ENCODE measurements at places on chromosomes 16 and 17.

GRCh38 chr16:68041783-68042182 lies 18.7 kb downstream of the DUS2 start:
- DNase-seq, result no peak

GRCh38 chr17:49575679-49576087 lies at the start of gene NXPH3:
Gene NXPH3 (plus strand): TSS chr17:49575871. CDS start chr17:49576220, 349 bp downstream.
- peak; percentile 77 for DNase-seq

- no peak for DNase-seq
Observed at GRCh38 chr16:53417011-53417410, 17.3 kb upstream of the RBL2 start.

GRCh38 chr17:57553991-57554825 lies 190.9 kb downstream of the CCDC182 start:
- DNase-seq, result no peak

DNA sequence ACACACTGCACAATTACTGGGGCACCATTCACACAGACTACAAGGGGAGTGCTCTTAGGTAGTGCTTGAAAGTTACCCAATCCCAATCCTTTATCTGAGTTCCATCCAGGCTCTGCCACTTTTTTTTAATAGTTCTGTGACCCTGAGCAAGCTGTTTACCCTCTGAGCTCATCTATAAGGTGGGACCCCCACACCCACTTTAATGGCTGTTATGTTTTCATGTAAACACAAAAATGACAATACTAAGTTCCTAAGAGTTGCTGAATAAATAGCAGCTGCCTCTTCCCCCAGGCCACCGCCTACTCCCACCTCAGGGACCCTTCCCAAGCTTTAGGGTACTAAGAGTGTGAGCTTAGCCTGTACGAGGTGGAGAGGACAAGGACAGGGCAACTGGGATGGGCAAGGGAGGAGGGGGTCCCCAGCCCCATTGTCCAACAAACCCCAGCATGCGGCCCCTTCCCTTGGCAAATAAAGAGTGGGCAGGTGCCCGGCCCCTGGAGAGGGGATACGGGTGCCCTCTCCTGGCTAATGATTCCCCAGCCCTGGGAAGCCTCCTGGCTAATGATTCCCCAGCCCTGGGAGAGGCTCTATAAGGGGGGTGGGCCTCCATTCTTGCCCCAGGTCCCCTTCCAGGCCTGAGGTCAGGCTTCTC lies 14.6 kb downstream of the SLC13A2 start:
- no peak for DNase-seq

- DNase-seq, result peak; percentile 74
Observed at GRCh38 chr17:82212331-82213250, at the start of gene CCDC57. Gene CCDC57 (minus strand): TSS chr17:82212842. CDS start chr17:82201944, 10,898 bp downstream.

- DNase-seq, result no peak
Observed at GRCh38 chr17:79835953-79836509, 3.2 kb downstream of the CBX4 start.

DNA sequence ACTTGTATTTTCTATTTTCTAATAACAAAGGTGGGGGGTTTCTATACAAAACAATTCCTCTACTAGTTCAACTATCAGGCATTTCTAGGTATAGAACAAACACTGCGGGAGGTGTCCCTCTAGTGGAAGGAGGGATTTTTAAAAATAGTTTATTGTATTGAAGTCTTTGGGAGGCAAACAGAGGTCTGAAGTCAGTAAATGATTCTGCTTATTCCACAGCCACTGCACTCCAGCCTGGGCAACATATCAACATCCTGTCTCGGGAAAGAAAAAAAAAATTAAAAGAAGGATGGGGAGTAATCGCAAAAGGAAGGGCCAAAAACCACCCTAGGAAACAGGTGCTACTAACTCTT lies 648 bp upstream of the ERCC4 start:
- no peak for DNase-seq

DNA sequence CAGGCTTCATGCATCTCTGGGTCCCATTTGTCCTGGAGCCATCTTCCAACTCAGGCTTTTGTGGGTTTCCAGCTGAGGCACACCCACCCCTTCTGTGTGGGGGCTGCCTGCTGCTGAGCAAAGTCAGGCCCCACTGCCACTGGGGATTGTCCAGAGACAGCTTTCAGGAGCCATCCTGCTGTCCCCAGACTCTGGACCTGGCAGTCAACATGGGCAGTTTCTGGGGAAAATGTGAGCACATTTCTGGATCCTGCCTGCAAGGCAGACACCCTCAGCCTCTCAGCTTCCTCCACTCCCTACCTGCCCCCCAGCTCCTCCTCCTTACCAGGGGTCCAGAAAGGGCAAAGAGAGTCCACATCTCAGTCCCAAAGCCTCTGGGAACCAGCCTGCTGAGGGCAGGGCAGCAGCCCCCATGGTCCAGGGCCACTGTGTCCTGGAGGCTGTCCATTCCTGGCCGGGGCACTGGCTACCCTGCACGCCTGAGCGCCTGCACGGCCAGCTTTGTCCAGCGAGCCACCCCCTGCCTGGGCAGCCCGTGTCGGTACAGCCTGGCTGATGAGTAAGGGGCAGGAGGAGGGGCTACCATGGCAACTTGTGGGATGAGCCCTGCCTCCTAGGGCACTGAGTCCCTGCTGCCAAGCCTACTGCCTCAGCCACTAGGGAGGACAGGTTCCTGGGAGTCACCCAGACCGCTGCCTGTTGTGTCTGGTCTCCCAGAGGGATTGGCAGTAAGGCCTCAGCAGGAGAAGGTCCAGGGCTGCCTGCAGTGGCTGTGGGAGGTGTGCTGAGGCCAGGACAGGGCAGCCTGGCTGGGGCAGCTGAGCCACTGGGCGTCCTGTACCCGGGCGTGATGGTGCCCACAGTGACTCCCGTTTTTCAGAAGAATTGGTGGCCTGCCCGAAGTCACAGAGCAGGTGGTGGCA lies at the start of gene SLC47A2:
Gene SLC47A2, minus strand, starts transcription at position 477 of the 923 bp plus-strand sequence. Its CDS starts 29 bp downstream, at position 448.
- no peak for DNase-seq

DNA sequence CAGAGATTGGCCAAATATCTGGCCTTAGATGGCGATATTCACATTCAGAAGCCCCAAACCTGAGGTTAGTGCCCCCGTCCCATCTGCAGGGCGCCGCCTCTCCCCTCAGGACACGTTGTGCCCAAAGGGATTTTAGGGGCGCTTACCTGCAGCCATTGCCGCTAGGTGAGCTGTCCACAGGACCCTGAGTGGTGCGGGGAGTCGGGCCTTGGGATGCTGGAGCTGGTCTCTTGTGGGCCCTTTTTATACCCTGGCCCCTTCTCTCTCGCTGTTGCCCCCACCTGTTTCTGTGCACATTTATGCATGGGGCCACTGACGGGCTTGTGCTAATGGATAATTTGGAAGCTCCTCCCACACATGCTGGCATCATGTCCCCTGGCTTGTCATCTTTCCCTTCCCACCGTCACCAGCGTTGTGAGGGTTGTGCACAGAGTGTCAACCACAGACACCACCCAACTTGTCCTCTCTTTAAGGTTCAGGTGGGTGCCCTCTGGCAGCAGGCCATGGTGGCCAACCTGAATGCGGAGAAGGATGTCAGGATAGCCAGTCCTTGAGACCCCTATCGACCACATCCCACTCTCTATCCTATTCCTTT lies at the start of gene CSHL1:
Gene CSHL1, minus strand, starts transcription at position 218 of the 595 bp plus-strand sequence. Its CDS starts 62 bp downstream, at position 156.
- DNase-seq, result no peak

DNA sequence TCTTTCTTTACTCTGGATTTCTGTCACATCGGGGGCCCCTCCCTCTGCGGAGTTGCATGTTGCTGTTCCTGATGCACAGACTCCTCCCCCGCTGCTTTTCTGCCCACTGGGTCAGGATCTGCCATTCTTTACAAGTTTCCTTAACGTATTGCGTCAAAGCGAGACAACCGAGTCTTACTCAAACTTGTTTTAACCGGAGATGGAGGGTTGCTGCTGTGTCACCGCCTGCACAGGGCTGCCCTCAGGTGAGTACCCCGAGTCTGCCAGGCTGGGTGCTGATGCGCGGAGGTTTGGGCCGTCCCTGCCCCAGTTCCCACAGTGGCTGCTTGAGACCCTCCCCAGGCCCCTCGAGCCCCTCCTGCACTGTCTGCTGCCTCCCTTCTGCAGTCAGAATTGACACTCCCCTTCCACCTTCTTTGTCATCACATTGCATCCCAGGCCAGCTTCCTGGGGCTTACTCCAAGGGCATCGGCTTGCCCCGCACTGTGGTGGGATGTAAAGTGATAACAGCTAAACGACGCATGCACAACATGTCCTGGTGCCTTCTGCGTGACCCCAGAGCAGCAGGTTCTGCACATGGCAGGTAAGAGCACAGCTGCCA lies 19.3 kb downstream of the CARHSP1 start:
- DNase-seq, result no peak

DNA sequence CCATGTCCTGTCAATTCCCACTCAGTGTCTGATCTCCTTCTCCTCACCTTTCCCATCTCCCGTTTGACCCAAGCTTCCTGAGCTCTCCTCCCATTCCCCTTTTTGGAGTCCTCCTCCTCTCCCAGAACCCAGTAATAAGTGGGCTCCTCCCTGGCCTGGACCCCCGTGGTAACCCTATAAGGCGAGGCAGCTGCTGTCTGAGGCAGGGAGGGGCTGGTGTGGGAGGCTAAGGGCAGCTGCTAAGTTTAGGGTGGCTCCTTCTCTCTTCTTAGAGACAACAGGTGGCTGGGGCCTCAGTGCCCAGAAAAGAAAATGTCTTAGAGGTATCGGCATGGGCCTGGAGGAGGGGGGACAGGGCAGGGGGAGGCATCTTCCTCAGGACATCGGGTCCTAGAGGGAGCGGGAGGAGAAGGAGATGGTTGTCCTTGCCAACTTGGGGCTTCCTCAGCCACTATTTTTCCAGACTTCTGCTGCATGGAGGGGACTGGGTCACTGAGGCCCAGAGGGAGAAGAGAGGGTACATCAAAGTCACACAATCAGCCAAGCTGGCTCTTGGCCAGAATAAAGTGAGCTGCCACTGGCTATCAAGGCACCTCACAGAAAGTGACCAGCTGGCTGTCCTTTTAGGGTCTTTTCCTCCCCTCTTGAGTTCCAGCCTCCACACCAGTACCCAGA lies 1.9 kb upstream of the TBC1D10B start:
- no peak for DNase-seq

- no peak for DNase-seq
Observed at GRCh38 chr17:18230288-18231141, 5.1 kb downstream of the LLGL1 start.

DNA sequence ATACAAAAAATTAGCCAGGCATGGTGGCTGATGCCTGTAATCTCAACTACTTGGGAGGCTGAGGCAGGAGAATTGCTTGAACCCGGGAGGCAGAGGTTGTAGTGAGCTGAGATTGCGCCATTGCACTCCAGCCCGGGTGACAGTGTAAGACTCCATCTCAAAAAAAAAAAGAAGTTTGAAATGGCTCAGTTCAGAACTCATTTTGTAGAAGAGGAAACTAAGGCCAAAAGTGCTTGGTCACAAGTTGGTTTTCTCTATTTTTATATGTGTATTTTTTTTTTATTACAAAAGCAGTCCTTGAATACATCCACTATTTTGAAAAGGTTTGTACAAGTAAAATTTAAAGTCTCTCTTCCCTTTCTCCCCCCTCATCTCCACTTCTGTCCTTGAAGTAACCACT lies 5.5 kb downstream of the TAC4 start:
- no peak for DNase-seq

DNA sequence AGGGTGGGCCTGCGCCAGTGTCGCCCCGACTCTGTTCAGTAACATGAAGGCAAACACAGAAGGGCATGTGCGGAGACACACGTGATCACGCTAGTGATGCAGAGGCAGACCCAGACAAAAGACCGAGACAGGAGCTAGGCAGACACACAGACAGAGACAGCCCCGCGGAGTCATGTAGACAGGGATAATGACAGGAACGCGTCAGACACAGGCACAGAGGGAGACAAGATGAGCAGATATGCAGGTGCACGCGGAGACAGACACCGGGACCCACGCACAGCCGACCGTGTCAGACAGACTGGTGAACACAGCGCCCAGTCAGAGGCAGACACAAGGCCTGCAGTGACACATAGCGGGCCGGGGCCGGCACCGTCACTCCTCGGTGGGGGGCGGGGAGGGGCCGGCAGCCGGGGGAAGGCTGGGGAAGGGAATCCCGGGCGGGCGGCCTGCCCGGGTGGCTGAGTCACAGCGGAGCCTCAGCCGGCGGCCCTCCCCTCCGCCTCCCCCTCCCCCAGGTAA lies 7.4 kb downstream of the KDM6B start:
- DNase-seq, result peak; percentile 95

DNA sequence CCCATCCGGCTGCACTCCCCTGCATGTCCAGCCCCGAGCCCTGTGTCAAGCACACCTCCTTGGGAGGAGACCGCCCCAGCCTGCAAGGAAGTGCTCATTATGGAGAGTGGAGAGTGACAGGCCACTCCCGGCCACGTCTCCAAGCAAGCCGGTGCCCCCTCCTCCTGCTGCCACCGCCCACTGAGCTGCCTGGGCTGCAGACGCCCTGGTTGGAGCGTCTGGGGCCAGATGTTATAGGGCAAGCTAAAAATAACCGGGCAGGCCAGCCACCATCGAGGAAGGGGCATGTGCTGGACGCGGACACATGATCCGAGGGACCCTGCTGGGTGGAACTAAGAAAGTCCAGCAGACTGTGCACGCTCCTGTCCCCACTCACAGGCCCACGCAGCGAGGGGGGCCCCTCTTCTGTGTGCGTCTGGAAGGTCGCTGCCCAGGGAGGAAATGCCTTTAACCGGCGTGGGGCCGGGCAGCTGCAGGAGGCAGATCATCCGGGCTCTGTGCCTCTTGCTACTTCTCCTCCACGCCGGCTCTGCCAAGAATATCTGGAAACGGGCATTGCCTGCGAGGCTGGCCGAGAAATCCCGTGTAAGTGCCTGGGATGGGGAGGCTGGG lies at the start of gene WFDC1:
Gene WFDC1, plus strand, starts transcription at position 348 of the 612 bp plus-strand sequence. Its CDS starts 94 bp downstream, at position 442.
- no peak for DNase-seq

DNA sequence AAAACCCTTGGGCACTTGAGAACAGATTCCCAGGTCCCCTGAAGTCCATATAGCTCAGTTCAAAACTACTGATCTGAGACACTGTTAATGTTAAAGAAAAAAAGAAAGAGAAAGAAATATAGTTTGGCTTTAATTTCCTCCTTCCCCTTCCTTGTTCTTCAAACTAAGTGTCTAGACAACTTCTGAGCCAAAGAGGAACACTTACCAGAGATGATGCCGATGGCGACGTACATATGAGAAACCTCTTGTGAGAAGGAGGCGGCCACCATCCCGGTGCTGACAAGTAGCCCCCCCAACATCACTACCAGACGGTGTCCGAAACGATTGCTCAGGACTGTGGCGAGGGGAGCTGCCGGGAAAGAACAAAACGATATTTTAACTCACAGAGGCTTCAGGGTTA lies 17.2 kb downstream of the SLC16A6 start:
- DNase-seq, result no peak

- DNase-seq, result no peak
Observed at GRCh38 chr16:56742030-56742984, 12.4 kb downstream of the NUP93 start.

DNA sequence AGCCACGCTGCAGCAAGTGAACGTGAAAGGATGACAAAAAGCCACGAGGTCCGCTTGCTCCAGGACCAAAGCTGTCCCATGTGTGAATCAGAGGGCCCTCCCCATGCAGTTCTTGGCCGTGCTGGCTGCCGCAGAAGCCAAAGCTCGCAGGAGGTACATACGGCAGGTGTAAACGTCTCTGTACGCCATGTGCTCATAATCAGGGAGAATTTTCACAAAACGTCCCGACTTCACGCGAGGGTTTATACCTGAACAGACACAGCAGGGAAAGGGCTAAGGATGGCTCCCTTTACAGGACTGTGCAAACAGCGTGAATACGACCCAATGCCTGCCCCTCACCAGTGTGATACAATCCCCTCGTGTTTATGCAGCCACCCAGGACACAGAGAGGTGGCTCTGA lies 25.3 kb downstream of the FBXO31 start:
- DNase-seq, result no peak

Data from activated naive CD4-positive, alpha-beta T cell treated with anti-CD3 and anti-CD28 coated beads for 36 hours (primary cell).